CD4-positive, alpha-beta T cell treated with Interleukin-17A for 4 hours (primary cell): ENCODE measurements at places on chromosomes 3 and 15.
A peak's percentile ranks its signal among the peaks of the same experiment; 100 is the strongest.

DNA sequence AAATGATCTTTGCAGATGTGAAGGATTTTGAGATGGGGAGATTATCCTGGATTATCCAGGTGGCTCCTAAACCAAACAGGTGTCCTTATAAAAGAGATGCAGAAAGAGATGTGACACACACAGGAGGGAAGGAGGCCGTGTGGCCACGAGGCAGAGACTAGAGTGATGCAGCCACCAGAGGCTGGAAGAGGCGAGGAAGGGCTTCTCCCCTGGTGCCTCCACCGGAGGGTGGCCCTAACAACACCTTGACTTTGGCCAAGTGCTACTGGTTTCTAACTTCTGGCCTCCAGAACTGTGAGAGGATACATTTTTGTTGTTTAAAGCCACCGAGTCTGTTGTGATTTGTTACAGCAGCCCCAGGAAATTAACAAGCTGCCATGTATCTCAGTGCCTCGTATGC, 127.1 kb downstream of the ASB7 start:
- no peak for DNase-seq

- peak; percentile 39 for DNase-seq
Observed at GRCh38 chr3:5006755-5007202, 27.5 kb downstream of the BHLHE40 start.

GRCh38 chr3:16013568-16013967, 160.9 kb upstream of the GALNT15 start:
- DNase-seq = no peak

- DNase-seq = no peak
Observed at GRCh38 chr15:60511351-60512031, 32.5 kb upstream of the ICE2 start.

- no peak for DNase-seq
Observed at GRCh38 chr3:163490119-163490518, 1588.2 kb downstream of the SI start.

GRCh38 chr3:68953816-68954444, 21.6 kb upstream of the TAFA4 start:
- no peak for DNase-seq

DNA sequence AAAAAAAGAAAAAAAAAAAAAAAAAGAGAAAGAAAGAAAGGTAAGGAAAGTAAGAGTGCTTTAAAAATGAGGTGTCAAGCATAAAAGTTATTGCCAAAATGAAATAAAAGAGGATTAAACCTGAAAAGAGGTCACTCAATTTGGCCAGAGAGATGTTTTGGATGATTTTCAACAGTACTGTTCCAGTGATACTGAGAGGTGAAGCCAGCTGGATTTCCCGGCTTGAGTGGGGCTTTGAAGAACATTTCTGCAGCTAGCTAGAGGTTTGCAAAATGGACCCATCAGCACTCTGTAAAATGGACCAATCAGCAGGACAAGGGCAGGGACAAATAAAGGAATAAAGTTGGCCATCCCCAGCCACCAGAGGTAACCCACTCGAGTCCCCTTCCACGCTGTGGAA, 128.5 kb downstream of the LSAMP start:
- DNase-seq = no peak

GRCh38 chr3:111737047-111737705, 121.9 kb upstream of the PHLDB2 start:
- DNase-seq = no peak

- no peak for DNase-seq
Observed at GRCh38 chr15:33985287-33985686, 17.0 kb downstream of the CHRM5 start.

GRCh38 chr3:108097322-108098002, 6.6 kb upstream of the CD47 start:
- DNase-seq = no peak

DNA sequence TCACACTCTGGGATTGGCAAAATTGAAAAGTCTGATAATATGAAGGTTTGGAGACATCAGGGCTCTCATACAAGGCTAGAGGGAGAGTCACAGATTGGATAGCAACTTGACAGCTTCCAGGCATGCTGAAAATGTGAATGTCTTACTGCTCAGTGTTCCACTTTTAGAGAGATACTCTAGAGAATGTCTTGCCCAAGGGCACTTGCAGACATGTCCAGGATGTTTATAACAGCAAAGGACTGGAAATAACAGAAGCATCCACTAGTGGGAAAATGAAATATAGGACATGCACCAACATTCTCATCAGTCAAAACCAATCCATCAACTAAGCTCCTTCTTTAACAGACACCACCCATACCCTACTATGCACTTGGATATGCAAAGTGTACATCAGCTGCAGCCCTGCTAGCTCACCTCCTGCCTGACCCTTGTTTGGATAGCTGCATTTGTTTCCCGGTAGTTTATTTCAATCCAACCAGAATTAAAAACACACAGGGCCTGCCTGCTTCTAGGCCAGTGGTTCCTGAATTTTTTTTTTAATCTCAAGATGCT, 101.6 kb upstream of the ARHGEF3 start:
- no peak for DNase-seq
